ENCODE measurements at places on chromosomes 3 and 15.

DNA sequence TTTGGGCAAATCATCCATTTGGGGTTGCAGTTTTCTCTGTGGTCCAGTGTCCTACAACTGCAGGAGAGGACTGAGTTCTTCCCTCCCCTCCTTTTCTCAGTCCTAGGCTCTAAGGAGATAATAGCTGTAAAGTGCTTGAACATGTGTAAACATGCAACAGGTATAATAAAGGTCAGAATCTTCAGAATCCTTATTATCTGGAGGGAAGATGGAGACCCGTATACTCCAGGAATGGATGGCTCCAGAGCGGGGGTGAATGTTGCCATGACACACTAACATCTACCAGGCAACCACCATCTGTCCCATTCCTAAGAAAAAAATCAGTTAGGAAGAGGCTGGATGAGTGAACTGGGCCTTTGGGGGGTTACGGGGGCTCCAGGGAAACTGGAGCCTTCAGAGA lies 39.7 kb upstream of the GLCE start:
- no peak for DNase-seq

DNA sequence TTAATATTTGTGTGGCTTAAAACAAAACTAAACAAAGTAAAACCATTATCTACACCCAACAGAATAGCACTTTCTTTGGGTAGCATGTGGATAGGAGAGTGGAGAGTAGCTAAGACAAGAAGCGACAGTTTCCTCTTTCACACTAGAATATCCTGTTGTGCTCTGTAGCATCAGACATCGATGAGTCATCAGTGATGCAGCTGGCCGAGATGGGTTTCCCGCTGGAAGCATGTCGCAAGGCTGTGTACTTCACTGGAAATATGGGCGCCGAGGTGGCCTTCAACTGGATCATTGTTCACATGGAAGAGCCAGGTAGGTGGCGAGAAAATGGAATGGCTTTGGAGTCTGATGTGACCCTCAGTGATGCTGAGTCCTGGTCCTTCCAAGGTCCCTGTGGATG lies 108.1 kb downstream of the USP13 start:
- DNase-seq: no peak

GRCh38 chr3:8767667-8768363 lies 1.6 kb downstream of the OXTR start:
- DNase-seq: peak; percentile 74

DNA sequence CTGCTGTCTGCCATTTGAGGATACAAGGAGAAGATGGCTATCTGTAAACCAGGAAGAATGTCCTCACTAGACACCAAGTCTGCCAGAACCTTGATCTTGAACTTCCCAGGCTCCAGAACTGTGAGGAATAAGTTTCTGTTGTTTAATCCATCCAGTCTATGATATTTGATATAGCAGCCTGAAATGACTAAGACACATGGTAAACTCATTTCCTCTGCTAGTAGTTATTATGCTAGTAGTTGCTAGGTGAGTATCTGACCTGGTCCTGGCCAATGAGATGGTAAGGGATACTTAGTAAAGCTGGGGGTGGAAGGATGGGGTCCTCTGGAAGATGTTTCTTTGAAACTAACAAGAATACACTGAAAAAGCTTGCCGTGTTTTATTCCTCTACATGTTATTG lies 280.7 kb upstream of the ARHGEF26 start:
- no peak for DNase-seq

GRCh38 chr3:108346301-108347227 lies 50.2 kb downstream of the HHLA2 start:
- DNase-seq: no peak

DNA sequence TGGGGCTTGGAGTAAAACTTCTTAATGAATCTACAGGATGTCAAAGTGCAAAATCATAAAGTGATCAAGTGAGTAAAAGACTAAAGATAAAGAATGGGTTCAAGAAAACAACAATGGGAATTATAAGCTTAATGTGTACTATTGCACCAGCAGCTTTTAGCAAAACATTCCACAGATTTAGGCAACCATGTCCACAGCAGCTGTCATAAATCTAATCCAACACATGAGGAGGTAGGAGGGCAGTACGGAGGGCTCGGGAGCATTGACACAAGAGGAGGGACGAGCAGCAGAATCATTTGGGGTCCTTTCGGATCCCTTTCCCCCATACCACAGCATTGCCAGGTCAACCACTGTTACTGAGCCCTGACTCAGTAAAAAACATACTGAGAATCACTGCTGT lies 464.3 kb upstream of the WNT5A start:
- no peak for DNase-seq

- DNase-seq: no peak
These were observed 215.5 kb downstream of the GAP43 start for GRCh38 chr3:115838786-115839185.

DNA sequence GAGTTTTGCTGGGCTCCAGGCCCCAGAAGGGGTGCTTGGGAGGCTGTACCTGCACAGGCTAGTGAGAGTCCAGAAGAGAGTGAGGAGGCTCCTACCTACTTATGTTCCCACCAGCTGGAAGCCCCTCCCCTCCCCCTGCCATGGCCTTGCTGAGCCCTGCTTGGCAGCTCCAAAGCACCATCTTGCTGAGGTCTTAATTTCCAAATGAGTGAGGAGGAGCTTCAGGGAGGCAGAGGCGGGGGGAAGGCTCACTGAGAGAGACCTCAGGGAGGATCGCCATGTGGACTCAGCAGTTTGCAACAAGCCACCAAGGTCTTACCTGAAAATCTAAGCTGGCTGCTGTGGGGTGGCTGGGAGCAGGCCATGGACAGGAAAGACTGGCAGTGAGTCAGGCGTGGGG lies 8.7 kb upstream of the CACNA2D2 start:
- no peak for DNase-seq

DNA sequence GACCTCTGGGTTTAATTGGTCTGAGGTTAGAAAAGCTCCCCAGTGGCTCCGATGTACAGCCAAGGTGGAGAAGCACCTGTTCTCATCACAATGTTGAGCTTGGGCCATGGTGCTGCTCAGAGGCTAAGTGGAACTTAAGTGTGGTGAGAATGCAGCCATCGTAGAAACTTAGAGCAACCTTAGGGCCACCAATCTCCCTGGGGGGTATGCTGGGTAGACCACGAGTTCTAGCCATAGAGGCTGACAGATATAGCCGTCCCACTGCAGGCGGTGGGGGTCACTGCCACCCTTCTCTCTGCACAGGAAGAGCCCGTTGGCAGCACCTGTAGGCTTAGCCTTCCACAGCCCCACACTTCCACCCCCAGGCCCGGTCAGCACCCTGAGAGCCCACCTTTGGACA lies 38.0 kb downstream of the MGLL start:
- peak; percentile 26 for DNase-seq

DNA sequence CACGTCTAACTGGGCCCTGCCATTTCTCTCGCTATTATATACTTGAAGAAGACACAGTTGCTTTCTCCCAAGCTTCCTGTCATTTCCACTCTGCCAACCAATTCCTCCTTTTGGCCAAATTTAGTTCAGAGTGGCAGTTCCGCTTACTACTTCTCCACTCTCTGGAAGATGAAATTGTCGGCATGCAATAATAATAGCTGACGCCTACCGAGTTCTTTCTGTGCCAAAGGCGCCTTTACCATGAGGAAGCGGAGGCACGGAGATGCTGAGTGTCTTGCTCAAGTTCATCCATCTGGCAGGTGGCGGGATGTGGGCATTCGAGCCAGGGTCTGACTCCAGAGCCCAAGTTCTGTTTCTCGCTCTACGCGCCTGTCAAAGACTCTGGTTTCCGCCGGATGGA lies 14.6 kb upstream of the NRROS start:
- peak; percentile 88 for DNase-seq

GRCh38 chr3:129040039-129040336 lies 20.6 kb upstream of the GP9 start:
- DNase-seq: no peak

DNA sequence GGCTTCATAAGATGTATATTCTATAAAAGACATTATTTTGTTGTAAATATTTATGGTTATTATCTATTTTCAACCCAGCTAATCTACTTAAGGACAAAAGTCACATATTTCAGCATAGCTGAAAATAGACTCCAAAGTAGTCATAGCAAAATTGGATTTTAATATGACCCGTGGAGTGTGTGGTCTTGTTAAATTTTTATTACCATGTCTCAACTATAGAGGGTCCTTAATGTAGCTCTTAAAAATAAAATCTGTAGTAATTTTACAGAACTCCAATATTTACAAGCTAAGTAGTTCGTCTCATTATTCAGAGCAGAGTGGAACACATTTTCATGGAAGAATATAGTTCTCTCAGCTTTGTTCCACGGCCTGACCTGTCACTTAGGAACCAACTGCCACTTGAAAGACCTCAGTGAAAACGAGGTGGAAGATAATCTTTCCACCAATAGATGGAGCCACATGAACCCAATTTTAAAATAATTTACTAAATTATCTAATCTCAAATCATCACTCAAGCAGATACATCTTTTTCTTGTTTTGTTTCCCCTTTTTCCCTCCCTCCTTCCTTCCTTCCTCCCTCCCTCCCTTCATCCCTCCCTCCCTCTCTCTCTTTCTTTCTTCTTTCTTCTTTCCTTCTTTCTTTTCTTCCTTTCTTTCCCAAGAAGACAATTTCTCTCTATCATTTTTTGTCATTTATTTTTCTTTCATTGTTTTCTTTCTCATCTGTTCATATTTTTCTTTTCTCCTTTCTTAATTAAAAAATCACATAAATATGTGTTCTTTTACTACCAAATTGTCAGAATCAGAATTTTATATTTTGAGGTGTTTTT lies 97.2 kb downstream of the CLDN1 start:
- no peak for DNase-seq

DNA sequence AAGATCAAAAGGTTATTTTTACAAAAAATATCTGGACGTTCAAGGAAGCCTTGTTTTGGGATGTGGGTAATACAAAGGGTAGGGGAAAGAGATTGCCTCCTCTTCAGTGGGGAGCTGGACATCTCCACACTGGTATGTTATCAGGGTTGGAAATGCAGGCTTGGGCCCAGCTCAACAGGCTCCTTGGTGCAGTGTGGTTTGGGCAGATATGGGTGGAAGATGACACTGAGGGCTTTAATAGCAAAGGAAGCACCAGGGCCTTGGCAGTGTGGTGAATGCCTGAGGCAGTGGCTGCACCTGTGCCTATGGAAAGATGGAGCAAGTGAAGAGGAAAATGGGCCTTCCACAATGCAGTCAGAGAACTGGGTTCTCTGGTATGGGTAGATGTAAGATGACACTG lies 11.2 kb upstream of the MED12L start:
- no peak for DNase-seq

GRCh38 chr3:72200332-72200731 lies 415.4 kb upstream of the PROK2 start:
- DNase-seq: no peak

DNA sequence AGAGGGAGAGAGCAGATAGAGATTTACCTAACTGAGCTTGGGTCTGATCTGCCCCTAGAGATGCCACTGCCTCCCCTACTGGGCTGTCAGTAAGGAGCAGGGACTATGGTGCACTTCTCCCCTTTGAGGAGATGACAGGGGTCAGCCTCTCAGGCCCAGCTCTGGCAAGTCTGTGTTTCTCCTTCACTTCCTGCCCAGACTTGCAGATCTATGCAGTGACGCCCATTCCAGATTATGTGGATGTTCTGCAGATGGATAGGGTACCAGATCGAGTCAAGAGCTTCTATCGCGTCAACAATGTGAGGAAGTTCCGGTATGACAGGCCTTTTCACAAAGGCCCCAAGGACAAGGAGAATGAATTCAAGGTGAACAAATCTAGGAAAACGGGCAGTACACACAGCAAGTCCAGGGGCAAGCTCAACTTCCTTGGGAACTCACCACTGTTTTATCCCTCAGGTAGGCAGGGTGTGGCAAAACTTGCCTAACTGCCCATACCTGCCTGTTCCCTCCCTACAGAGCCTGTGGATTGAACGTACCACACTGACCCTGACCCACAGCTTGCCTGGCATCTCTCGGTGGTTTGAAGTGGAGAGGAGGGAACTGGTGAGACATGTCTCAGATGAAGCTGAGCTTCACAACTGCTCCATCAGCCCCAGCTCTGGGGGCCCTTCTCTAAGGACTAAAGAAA lies 29.1 kb upstream of the MANF start:
- DNase-seq: no peak

DNA sequence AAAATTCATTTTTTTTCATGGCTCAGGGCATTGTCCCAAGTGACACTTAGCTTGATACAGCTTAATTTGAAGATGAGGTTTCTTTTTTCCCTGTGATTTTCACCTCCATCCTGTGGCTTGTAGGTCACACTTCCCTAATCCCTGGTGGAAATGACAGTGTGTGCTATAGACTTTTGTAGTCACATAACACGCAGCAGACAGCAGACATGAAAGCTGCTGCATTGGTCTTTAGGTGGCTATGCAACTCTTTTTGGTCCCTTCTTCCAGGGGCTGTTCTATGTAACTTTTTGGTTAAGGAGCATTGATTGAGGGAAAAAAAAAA lies 38.8 kb downstream of the TRAK1 start:
- DNase-seq: no peak

DNA sequence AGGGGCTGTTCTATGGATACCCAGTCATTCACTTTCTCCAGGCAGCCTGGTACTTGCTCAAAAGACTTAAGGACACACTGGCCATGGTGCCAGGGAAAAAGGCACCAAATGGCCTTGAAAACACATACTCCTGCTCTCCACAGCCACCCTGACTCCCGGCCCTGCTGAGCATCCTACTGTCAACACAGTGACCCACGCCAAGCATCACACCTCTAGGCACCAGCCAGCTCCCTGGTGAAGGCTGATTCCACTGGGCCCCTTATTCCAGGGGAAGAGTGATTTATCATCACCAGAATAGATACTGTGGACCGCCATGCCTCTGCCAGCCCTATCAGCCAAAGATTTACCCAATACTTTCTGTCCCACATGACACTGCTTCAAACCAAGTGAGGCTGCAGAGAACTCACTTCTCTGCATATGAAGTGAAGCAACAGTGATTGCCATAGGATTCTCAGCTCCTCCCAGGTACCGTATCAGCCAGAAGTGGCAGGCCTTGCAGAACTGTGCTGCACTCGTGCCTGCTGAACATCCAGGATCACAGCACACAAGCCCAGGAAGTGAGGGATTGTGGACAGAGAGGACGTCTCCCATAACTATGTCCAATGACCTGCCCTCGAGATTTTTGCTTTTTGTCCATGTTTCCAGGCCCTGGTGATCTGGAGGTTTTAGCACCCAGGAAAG lies 63.7 kb downstream of the WHAMM start:
- peak; percentile 8 for DNase-seq

DNA sequence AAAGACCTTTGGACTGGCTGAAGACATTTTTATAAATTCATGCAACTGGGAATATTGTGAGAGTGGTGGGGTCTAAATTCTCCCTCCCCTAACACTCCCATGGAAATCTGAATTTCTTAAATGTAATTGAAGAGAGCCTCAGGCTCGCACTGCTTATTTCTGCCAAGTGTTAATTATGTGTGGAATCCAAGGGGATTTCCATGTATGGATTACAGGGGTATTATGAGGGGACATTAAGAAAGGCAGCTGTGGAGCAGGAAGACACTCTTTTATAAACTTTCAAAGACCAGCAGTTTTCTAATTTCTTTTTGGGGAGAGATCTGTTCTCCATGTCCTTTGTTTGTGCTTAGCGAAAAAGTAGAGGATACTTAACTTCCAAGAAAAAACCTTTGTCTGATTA lies 152.1 kb upstream of the TBL1XR1 start:
- DNase-seq: no peak

GRCh38 chr15:69093127-69093526 lies 67.3 kb upstream of the GLCE start:
- DNase-seq: no peak

- no peak for DNase-seq
These were observed 307.7 kb upstream of the SEMA6D start for GRCh38 chr15:47409600-47409999.

- DNase-seq: no peak
These were observed 186.9 kb downstream of the TBC1D5 start for GRCh38 chr3:17555525-17555924.

Data from posterior vena cava (tissue), 2 donors.